ENCODE measurements at places on chromosomes 7 and 10. TPM values are rescaled to one million over a fixed set of nuclear protein-coding genes. Genes with fewer than 3 reads are reported as not detected.

Gene PNLIPRP1
- total RNA-seq: not detected

Gene NRAP
- not detected for total RNA-seq

Gene TFPI2
- total RNA-seq: 15.0 TPM

Gene PRKCQ
- 0.65 TPM for total RNA-seq

Gene ADAM12
- 18.6 TPM for total RNA-seq

Gene ENKUR
- total RNA-seq: not detected
